Adrenal gland (tissue), 19 donors: ENCODE measurements at places on chromosomes 1 and 21. TPM values are rescaled to one million over a fixed set of nuclear protein-coding genes. Genes with fewer than 3 reads are reported as not detected.

LCA5L gene
- 3.5 TPM for polyA plus RNA-seq

LRRC47 gene
- polyA plus RNA-seq: 16.9 TPM

FCRL4 gene
- not detected for polyA plus RNA-seq

C1orf50 gene
- 6.9 TPM for polyA plus RNA-seq

ATP1A4 gene
- polyA plus RNA-seq: not detected

KRTAP13-2 gene
- polyA plus RNA-seq: not detected

TLR5 gene
- 0.74 TPM for polyA plus RNA-seq

KPRP gene
- not detected for polyA plus RNA-seq

LAMC1 gene
- 12.3 TPM for polyA plus RNA-seq

PODN gene
- 22.0 TPM for polyA plus RNA-seq

CRB1 gene
- 0.40 TPM for polyA plus RNA-seq

PPFIA4 gene
- polyA plus RNA-seq: 2.6 TPM
